ENCODE measurements at places on chromosomes 2 and 18. TPM values are rescaled to one million over a fixed set of nuclear protein-coding genes. Genes with fewer than 3 reads are reported as not detected.

Gene PTMA
- 888 TPM for total RNA-seq

Gene POTEI
- total RNA-seq, result not detected

Gene RTTN
- total RNA-seq, result 12.4 TPM

Gene ALPP
- total RNA-seq, result not detected

Gene ELOA2
- not detected for total RNA-seq

Gene MTLN
- total RNA-seq, result 31.9 TPM

Gene LBH
- 39.8 TPM for total RNA-seq

Gene RIT2
- total RNA-seq, result not detected

Gene ATP6V1B1
- total RNA-seq, result 0.40 TPM

Gene APCDD1
- 20.5 TPM for total RNA-seq

Gene CD28
- total RNA-seq, result not detected

Gene GAD1
- not detected for total RNA-seq
